ENCODE measurements at places on chromosomes 2 and 18. TPM values are rescaled to one million over a fixed set of nuclear protein-coding genes. Genes with fewer than 3 reads are reported as not detected.

Gene NDC80
- 0.29 TPM for total RNA-seq

Gene CD226
- 1.4 TPM for total RNA-seq

- DNase-seq, result no peak
Observed at GRCh38 chr2:137939026-137939425, 25.2 kb upstream of the HNMT start.

DNA sequence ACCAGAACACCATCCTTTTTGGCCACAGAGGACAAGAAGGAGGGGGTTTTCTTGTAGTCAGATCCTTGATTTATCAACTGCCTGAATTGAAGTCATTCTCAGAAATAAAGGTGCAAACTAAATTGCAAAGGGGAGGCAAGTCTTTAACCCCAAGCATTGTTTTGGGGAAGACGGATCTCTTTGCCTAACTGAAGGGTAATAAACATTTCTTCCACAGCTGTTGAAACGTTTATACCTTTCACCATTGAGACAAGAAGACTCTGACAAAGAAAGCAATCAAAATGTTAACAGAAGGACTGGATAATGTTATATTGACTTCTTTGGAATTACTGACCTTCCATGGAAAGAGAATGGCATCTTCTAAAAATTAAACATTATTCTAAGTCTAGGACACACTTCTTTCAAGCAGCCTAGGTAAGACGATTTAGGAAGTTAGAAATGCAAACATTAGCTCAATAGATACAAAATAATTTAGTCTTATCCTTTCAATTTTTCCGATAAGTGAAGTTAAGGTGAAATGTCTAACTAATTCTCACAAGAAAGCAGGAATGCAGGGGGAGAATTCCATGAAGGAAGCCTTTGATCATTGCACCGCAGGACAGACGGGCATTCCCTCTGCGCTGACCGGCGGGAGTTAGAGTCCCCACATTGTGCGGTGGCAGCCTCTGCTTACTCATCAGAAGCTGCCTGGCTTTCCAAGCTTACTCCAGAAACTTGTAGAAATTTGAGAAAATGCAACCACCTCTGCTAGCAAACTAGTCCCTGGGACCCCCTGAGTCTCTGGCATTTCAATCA, 69.4 kb upstream of the COPS8 start:
- DNase-seq, result no peak

DNA sequence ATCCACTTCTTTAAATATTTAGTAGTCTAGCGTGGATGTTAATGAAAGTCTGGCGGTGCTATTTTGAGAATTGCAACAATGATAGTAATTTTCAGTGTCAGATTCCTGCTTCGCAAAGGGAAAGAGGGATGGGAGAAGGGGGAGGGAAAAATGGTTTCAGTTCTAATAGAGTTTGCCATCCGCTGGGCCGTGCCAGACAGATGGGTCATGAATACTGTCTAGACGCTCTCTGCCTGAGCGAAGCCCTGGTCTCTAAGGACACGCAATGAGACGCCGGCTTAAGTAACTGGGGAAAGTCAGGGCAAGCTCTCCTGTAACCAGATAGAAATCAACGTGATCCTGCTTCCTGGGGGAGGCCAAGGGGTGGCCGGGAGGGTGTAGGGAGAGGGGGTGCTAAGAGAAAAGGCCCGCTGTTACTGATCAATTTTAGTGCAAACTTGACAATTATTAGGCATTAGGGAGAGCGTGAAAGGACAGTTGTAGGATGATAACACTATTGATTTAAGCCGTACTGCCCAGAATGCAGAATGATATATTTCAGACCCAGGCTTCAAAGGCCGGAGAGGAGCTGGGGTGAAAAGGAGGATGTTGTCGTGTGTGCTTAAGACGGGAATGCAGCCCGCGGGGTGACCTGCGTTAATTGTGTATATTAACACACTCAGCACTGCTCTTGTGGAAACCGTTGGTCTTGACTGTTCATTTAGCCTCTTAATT, 229.2 kb downstream of the LDLRAD4 start:
- DNase-seq, result peak; percentile 79

DNA sequence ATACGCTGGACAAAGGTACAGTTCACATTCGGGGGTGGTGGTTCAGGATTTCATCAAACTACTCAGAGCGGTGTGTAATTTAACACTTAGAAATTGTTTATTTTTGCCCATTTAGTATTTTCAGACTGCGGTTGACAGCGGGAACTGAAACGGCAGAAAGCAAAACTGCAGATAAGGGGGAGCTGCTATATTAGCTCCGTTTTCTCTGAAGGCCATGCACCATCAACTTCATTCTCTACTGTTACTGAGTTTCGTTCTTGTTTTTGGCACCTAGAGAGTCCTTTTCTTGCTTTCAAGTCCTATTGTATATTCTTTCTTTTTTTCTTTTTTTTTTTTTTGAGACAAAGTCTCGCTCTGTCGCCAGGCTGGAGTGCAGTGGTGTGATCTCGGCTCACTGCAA, 121.5 kb upstream of the SP3 start:
- no peak for DNase-seq
